Activated CD4-positive, alpha-beta T cell treated with anti-CD3 and anti-CD28 coated beads for 48 hours (primary cell): ENCODE measurements at places on chromosomes 16 and 17.

GRCh38 chr17:38898812-38899348 lies 26.5 kb upstream of the LASP1NB start:
- DNase-seq: peak; percentile 93

DNA sequence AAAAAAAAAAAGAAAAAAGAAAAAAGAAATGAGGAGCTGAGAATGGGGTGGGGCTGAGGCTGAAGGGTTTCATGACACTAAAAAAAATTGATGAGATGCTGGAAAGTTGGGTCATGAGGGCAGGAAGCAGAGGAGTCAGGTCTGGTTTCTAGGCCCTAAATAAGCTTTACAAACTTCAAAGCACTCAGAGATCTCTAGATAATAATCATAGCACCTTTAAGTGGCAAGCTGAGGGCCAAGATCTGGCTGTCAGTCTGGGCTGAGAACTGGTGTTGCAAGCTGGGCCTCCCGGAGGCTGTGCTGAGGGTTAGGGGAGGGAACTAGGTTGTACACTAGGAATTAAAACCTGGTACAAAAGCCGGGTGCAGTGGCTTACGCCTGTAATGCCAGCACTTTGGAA lies 6.4 kb downstream of the ZNF764 start:
- peak; percentile 75 for DNase-seq

- no peak for DNase-seq
These were observed 10.6 kb downstream of the DRC7 start for GRCh38 chr16:57704905-57705852.

DNA sequence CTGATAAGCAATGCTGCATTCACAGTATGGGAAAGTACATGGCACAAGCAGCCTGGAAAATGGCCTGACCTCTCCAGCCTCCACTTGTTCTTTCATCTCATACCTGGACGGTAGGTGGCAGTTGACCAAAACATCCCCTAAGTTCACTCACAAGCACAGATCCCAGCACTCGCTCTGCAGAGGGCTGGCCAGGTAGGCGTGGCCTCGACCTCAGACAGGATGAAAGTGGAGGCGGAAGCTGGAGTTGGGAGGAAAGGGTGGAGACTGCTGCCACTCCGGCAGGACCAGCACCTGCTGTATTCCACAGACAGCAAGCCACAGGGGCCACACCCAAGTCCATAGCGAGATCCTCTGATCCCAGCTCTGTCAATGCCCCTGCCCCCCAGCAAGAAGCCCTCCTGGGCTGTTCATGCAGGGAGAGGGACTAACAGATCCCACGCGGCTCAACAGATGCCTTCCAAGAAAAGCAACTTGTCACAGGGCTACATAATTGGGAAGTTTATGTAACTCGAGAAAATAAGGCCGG lies 31.3 kb downstream of the ZCCHC14 start:
- DNase-seq: peak; percentile 40

DNA sequence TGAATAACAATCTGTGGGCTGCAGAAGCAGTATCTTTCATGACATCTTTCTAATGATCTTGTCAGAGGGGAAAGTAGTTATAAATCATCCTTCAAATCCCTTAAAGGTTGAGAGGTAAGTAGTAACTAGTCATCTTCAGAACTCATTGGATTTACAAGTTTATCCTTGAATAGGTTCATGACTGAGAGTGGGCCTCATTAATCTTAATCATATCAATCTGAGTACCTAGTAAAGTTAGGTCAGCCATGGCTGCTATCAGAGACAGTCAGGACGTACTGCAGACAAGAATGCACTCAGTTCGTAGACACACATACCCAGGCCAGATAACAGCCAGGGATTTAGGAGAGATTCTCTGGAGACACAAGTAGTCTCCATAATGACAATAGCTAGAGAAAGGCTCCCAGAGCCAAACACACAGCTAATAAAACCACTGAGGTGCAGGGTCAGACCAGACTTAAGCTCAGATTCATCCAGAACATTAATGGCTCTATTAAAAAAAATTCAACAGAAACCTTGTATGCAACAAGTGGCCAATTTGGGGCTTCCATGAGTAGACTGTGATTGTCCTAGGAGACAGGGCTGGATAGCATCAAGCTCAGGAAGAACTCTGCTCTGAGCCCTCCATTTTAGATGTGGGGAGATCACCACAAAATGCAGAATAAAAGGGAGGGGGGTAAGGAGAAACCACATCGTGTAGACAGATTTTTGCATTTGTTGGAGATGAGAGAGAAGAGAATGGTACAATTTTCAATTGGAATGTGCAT lies 65.8 kb downstream of the TBX4 start:
- DNase-seq: no peak

GRCh38 chr17:29929006-29929532 lies 959 bp downstream of the SSH2 start:
- DNase-seq: peak; percentile 50

DNA sequence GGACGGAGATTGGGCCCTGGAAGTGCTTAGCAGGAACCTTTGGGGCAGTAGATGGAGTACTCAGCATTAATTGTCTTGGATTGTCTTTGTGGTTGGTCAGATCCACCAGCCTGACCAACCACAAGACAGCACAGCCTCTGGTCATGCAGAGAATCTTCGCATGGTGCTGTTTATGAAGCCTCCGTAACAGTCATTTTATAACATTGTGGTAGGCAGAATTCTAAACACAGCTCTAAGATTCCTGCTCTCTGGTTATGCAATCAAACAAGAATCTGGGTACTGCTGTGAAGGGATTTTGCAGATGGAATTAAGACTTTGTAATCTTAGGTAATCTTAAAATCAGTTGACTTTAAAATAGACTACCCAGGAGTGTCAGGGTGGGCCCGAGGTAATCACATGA lies 312.2 kb upstream of the GOT2 start:
- DNase-seq: no peak

GRCh38 chr17:63998050-63998720 lies at the start of gene PRR29:
PRR29 (plus strand) TSS chr17:63998351; CDS start chr17:63998365, 14 bp downstream.
- DNase-seq: peak; percentile 80

DNA sequence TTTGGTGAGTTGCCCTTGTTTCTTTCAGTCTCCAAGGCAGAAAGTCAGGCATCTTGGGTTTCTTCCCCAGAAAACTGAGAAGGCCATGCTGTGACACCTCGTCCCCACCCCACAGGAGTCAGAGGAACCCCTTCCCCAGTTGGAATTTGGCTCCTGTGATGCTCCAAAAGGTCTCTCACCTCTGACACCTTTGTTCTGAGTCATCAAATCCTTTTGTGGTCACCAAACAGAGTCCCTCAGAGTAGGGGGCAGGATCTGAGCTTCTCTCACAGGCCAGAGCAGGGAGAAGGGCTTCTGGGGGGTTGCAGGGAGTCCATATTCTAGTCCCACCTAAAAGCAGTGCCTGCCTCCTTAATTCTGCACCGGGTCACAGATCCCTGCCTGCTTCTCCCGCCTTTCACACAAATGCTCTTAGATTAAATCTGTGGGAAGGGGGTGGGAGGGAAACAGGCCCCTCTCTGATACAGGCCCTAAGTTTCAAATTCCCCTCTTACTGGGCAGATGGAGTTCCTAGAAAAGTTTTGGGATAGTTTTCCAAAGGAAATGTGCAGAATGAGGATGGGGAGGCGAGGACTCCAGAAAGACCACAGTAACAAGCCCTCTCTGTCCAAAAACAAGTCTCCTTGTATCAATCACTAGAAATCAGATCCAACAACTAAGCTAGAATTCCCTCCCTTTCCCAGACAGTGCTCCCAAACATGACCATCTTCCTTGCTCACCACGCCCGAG lies 1.3 kb downstream of the PHOSPHO1 start:
- DNase-seq: no peak

DNA sequence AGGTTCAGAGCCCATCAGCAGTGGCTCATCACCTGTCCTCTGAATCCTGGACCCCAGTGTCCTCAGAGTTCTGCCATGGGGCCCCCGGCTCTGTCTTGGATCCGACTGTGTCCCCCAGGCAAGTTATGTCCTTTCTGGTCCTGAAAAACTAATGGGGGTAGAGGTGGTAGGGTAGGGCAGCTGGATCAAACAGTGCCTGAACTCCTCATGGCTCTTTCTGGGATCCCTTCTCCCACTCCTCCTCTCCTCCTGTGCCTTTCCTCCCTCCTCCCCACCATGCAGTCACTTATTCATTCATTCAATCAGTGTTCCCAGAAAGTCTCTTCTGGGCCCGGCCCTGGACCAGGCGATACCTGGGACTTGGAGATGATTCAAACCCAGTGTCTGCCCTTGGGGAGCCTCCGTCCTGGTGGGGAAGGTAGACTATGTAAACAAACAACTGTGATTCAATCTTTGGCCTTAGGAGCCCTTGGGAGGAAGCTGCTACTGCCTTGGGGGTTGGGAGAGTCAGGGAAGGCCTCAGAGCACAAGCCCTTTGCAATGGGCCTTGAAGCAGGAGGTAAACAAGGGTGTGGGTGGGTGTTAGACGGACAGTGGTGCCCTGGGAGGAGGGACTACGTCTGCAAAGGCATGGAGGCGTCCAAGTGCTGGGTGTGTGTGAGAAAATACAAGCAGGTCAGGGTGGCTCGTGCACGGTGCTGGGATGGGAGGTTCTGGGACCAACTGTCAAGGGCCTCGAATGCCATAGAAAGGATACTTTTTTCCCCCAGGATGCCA lies 6.4 kb upstream of the FAM83G start:
- DNase-seq: no peak

DNA sequence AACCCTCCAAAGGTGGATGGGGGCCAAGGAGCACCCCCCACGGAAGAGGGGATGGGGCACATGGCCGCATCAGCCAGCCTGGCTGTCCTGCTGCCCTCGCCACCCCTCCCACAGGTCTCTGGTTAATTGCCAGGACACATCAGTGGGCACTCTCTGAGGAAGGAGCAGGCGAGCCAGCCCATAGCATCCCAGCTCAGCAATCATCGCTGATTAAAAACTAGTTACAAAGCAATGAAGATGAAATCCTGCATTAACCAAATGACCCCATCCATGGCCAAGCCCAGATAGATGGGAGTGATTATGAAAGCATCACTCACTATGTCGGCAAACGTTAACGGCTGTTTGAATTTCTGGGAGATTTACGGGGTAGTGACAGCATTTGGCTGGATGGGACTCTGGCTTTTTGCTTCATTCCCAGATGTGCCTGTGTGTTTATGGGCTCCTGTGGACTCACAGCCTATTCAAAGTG lies 45.3 kb downstream of the CCDC182 start:
- no peak for DNase-seq

DNA sequence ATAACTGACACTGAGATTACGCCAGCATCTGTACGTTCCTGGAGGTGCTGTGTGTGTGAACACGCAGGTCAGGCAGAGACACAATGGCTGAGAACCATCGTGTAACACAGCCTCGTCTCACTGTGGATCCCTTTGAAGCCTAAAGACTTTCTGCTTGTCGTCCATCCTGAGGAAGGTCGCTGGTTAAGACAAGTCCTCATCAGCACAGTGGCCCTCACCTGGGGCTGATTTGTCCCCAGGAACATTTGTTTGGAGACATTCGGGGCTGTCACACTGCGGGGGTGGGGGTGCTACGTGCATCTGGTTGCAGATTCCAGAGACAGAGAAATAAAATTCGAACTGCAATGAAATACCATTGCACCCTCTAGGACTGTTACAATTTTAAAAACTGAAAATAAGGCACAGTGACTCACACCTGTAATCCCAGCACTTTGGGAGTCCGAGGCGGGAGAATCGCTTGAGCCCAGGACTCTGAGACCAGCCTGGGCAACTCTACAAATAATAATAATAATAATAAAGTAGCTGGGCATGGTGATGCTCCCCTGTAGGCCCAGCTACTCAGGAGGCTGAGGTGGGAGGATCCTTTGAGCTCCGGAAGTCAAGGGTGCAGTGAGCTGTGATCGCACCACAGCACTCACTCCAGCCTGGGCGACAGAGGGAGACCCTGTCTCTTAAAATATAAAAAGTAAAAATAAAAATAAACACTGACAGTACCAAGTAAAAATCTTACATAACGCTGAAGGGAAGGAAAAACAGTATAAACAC lies 112.0 kb upstream of the METRNL start:
- no peak for DNase-seq

- no peak for DNase-seq
These were observed 179.1 kb downstream of the TOX3 start for GRCh38 chr16:52367821-52368220.

DNA sequence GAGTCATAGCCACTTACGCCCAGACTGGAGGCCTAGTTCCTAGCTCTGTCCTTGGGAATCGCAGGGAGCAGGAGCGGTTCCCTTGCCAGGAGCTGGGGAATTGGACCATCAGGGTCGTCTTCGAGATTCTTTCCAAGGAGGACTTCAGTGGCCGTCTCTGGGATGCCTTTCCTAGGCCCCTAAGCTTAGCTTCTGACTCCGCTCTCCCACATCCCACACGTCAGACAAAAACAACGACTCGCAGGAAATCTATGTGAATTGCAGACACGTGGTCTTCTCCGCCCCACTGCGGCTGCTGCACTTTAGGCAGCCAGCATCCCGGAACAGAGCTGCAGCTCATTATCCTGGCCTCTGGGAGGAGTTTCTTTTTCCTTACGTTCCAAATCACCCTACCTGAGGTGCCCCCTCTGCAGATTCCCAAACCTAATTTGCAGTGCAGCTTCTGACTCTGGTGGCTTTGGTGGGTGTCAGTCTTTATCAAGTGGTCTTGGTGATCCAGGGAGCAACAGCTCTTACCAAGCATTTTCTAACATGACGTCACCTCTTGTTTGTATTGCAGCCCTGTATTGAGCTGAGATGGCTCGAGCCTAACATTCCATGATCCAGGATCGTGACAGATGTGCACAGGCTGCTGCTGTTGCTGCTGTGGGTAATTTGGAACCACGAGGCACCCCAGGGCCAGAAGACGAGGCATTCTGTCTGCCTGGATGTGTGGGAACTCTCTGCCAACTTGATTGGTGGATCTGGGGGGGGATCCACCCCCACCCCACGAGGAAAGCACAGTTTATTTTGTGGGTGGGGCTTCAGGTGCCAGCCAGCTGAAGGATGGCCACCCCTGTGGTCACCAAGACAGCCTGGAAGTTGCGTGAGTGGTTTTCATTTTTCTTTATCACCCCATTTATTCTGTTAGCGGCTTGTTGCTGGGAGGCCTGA lies 1.1 kb downstream of the KATNB1 start:
- DNase-seq: peak; percentile 62

DNA sequence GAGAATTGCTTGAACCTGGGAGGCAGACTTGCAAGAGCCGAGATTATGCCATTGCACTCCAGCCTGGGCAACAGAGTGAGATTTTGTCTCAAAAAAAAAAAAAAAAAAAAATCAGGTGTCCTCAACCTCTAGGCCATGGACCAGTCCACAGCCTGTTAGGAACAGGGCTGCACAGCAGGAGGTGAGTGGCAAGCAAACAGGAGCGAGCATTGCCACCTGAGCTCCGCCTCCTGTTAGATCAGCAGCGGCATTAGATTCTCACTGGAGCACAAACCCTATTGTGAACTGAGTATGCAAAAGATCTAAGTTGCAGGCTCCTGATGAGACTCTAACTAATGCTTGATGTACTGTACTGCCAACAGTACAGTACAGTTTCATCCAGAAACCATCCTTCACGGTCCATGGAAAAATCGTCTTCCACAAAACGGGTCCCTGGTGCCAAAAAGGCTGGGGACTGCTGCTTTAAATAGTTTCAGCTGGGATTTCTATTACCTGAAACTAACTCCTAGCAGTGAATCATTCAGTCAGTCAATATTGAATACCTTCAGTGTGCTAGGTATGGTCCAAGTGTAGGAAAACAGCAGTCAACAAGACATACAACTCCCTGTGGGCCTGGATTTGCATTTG lies 56.3 kb upstream of the DHX40 start:
- no peak for DNase-seq

- no peak for DNase-seq
These were observed at the start of gene OMG for GRCh38 chr17:31297090-31297489. OMG (minus strand) TSS chr17:31297239; CDS start chr17:31296331, 908 bp downstream.
